ENCODE measurements at places on chromosomes 7 and 10.
A peak's percentile ranks its signal among the peaks of the same experiment; 100 is the strongest.

DNA sequence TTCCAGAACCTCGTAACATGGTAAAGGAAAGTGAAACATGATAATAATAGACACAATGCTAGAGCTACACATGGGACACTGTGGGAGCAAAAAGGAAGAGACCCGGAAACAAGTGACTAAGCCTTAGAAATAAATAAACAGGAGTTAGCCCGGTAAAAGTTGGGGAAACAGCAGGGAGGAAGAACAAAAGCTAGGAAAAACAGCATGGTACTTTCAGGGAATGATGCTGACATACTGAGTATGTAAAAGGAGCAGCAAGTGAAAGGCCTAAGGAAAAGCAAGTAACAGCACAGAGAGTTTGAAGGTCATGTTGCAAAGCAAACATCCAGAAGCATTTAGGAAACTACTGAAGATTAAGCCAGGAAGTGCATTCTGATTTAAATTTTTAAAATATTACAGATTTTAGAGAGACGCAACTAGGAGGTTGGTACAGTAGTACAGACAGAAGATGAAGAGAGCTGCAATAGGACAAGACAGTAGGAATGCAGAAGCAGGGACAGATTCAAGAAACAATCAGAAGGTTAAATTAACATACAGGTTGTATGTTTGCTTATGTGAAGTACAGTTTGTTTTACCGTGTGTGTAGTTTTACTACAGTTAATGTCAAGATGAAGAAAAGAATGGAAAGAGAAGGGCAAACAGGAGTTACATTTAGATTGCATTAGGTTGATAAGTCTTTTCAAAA, 63.7 kb downstream of the ARHGAP12 start:
- DNase-seq, result peak; percentile 41

- no peak for DNase-seq
Measured at GRCh38 chr10:46995234-46995633, 84.0 kb downstream of the PTPN20 start.

- DNase-seq, result no peak
Measured at GRCh38 chr10:3487228-3487627, 297.8 kb downstream of the KLF6 start.

DNA sequence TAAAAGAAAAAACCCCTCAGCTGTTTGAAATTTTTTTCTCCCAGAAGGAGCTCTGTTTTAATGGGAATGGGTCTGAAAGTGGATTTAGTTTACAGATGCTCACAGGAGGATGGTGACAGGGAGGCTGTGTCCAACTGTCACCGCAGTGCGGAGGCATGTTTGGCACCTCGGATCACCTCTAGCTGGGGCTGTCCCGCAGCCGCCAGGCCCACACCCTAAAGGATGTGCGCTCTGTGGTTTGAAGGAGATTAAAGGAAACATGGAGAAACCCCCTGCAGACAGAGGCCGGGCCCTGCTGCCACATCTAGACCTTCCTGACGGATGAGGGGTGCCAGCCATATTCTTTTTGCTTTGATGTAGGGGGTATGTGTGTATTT, 160.6 kb downstream of the DNAJB6 start:
- DNase-seq, result no peak

DNA sequence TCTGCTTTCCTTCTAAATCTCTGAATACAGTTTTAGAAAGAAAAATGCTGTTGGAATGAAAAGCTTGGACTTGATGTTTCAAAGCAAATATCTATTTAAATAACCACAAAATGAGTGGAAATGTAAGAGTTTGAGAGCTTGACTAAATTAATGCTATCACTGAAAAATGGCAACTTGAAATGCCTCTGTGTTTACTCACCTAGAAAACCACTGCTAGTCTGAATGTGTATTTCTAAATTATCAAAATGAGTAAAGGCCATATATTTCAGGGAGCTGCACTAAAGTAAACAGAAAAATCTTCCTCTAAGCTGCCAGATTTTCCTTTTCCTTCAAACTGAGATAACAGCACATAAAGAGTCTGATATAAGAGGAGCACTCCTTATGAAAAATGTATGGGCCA, 87.9 kb downstream of the DPY19L1 start:
- peak; percentile 19 for DNase-seq

DNA sequence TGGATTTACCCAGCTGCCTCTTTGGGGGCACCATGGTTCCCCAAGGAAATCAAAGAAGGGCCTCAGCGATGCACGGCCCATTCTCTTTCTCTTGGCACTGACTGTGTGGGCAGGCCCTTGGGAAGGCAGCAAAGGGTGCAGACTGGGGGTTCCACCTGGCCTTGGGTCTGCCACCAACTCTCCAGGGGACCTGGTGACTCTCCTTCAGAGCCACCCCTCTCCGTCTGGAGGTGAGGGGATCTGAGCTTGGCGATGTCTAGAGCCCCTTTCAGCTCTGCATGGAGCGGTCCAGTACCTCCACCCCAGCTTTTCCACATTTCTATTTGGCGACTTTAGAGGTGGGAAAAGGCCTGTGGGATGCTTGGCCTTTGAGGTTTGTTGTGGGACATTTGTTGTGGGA, 69.1 kb downstream of the C10orf120 start:
- DNase-seq, result no peak

GRCh38 chr10:93821051-93821772, 63.5 kb downstream of the LGI1 start:
- DNase-seq, result peak; percentile 69

GRCh38 chr7:142961973-142962926, at the start of gene KEL:
TSS of gene KEL (minus strand) at chr7:142962363. CDS start at chr7:142962206, 157 bp downstream.
- DNase-seq, result no peak

GRCh38 chr10:51763746-51764145, 64.4 kb upstream of the CSTF2T start:
- DNase-seq, result no peak

GRCh38 chr10:481628-482027, 207.8 kb downstream of the DIP2C start:
- no peak for DNase-seq

GRCh38 chr10:5643346-5644067, 22.9 kb downstream of the ASB13 start:
- peak; percentile 86 for DNase-seq

- DNase-seq, result no peak
Measured at GRCh38 chr7:142584765-142585164, 164.5 kb upstream of the PRSS1 start.

DNA sequence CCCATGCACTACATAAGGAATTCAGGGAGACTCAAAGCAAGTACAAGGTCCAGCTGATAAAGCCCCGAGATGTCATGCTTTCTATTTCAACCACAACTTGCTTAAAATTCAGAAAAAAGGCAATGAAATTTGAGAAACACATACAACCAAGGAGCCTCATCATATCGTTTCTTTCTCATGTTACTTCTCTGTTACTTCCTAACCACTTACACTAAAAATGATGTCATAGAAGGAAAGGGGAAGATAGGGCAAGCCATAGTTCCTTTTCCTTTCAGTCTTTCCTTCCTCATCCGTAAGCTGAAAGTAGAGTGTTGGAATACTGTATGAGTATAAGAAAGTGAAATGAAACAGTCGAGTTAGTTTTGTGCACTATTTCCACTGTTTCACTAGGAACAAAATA, 27.9 kb upstream of the CDK14 start:
- peak; percentile 30 for DNase-seq

DNA sequence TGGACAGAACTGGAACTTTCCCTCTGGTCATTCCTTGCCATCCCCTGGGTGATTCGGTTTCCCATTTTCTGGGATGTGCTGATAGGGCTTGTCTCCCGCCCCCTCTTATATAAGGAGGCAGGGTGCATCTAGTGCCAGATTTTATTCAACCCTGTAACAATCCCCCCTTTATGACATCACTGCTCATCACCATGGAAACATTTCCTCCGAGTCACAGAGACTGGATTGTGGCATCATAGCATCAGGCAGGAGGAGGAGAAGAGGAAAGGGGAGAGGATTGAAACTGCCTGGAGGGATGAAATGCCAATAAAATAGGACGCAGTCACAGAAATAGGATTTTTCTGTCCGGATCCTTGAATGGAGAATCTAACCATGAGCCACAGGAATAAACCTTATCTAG, 25.0 kb downstream of the SORCS3 start:
- DNase-seq, result no peak

DNA sequence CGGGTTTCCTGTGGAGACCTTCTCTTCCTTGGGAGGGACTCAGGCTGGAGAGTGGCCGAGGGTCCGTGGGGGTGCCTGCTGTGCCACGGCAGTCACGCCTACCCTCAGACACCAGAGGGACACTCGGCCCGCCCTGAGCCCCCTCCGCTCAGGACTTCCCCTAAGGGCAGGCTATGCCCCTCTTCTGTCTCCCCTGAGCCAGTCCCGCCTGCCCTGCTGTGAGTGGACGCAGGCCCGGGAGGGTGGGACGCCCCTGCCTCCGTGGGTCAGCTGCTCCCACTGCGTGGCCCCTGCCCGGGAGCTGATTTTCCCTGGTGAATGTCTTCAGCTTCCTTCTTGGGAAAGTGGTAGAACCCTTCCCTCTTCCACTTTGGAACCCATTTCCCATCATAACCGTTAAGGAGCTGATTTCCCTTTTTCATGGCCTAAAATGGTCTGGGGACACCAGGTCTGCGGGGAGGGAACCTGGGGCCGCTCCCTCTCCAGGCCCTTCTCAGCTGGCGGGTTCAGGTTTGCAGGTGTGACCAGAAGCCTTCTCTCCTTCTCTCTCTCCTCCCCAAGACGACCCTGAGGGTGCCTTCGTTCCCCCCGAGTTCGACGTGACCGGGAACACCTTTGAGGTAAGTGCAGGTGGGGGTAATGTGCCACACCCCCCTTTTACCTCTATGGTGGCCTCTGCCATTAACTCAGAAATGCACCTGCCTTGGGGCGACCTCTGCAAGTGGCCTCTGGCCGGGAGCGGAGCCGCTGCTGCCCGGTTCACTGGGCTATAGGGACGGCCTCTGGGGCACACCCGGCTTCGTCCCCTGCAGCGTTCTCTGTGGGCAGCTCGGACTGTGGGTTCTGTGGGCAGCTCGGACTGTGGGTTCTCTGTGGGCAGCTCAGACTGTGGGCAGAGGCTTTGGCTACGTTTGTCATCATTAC, 7.9 kb downstream of the KNDC1 start:
- DNase-seq, result no peak

- no peak for DNase-seq
Measured at GRCh38 chr7:56222866-56223265, 106.6 kb upstream of the NUPR2 start.

GRCh38 chr7:72268796-72269195, 143.3 kb downstream of the CALN1 start:
- DNase-seq, result no peak

GRCh38 chr7:51233374-51233773, 83.2 kb downstream of the COBL start:
- DNase-seq, result no peak

GRCh38 chr10:95428701-95429100, 132.5 kb downstream of the SORBS1 start:
- no peak for DNase-seq

DNA sequence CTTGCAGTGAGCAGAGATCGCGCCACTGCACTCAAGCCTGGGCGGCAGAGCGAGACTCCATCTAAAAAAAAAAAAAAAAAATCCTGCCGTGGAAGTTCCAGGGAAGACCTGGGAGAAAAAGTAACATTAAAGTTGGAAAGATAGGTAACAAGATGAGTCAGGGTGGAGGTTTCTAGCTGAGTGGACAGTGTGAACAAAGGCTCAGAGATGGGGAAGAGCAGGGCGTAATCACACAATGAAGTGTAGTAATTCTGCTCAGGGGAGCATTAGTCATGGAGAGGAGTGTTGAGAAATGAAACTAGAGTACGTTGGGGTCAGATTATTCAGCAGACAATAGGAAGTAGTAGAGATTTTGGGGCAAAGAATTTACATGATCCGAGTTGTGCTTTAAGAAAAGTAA, 21.6 kb upstream of the WASL start:
- no peak for DNase-seq

GRCh38 chr10:132066812-132067211, 1.1 kb downstream of the JAKMIP3 start:
- DNase-seq, result no peak

- DNase-seq, result no peak
Measured at GRCh38 chr10:86087716-86088115, 278.9 kb downstream of the GRID1 start.

- no peak for DNase-seq
Measured at GRCh38 chr7:98802781-98803110, 67.1 kb downstream of the TMEM130 start.

DNA sequence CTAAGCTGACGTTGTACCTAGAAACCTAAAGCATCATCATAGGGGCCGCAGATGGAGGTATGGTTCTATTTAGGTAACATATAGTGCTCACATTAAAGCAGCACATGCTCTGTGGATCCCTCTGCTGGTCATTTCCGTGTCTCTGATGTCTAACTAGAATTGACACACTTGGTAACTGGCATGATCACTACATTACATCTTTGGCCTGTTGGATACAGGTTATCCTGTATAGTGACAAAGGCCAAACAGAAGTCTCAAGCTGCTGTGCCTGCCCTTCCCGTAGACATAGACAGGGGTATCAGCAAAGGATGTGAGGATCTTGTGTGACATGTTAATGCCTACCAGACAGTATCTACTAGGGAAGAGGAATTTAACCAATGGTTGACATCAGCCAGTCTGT, 51.2 kb downstream of the KIF5B start:
- DNase-seq, result peak; percentile 54

DNA sequence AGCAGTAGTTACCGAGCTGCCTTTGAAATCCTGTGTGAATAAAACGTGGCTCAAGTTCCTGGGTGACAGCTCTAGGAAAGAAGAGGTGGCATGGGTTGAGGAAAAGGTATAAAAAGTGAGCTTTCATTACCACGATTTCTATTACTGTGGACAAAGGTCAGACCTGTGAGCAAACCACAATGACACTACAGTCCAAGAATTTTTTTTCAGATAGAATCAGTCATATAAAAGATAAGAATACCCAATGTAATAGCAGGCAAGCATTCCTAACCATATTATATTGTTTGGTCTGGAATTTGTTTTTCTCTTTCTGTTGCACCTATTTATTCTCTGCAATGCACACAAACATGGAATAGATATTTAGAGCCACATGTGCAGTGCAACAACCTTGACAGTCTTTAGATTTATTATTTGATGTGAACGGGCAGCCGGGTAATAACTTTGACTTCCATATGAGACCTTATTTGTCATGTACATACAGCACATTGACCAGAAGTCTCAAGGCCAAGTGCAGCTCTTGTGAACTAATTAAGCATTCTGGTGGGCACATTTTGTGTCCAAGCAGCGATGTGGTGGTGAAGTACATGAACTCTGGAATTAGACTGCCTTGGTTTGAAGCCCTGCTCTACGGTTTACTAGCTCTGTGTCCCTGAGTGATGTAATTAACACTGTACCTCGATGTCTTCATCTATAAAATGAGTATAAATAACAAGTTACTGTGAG, 156.8 kb downstream of the NRCAM start:
- DNase-seq, result no peak

- DNase-seq, result no peak
Measured at GRCh38 chr10:124120410-124121061, 27.1 kb upstream of the CHST15 start.
